ENCODE measurements at places on chromosomes 3 and 15. TPM values are rescaled to one million over a fixed set of nuclear protein-coding genes. Genes with fewer than 3 reads are reported as not detected.

Gene CGNL1
- 7.9 TPM for total RNA-seq

DNA sequence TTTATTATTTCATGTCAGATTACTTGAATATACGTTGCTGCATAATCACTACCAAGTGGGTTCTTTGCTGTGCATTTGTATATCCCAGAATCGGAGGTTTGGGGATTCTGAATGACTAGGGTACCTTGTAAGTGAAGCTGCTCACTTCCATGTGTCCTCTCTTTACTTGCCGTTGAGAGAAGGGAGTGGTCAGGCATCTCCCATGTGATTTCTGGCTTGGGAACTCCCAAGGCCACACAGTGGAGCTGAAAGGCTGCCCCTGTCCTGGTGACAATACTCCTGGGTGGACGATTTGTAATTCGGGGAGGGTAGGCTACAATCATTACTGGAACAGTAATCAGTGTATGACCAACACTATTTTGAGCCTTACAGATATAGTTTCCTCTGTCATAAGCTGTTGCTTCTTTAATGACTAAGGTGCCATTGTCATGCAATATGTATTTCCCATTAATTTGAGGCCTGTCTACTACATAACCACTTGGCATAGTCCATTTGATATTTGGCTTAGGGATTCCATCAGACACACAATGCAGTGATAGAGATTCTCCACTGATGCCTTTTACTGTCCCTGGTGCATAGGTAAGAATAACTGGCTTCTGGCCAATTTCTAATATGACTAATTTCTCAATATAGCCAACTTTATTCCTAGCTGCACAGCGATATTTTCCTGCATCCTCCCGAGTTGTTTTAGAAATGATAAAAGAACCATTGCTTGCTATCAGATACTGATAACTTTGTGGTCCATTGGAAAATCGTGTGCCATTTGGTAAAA, 24.0 kb downstream of the IGSF10 start:
- DNase-seq: no peak

DNA sequence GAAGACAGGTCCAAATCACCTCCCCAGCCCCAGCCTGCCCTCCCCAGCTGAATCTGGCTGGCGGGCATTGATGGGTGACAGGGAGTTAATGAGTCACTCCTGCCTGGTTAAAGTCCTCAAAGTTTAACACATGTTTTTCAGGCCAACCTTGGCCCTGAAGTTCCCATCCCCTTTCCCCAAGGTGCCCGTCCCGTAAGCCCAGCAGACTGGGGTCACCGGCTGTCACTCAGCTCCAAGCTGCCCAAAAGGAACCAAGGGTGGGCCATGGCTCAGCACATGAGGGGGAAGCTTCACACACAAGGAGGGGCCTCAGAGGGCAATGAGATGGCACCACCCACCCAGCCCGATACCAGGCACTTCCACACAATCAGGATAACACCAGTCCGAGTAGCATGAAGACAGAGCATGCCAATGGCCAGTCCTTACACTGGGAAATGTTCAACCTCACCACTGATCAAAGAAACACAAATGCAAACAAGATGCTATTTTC, 10.2 kb upstream of the KLF15 start:
- peak; percentile 56 for DNase-seq

Gene CTXN2
- total RNA-seq: 0.06 TPM

DNA sequence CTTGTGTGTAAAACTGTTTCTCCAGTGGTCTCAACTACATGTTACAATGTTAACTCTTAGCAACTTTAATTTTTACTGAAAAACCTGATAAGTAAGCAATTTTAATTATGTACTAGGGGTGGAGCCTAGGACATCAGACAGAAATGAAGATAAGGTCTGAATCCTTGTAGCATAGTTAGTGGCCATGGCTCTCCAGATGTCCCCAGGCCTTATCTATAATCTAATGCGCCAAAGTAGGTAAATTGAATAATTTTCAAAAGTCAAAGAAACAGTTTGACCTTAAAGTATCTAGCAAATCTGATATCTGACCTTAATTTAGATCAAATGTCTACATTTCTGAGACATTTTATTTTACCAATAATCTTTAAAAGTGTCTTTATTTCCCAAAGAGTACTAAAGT, 8.2 kb downstream of the MAGEF1 start:
- DNase-seq: no peak

Gene SNX33
- 51.3 TPM for total RNA-seq

Gene ARL14
- total RNA-seq: 18.5 TPM

- DNase-seq: no peak
Observed at GRCh38 chr3:196974661-196975060, 6.0 kb upstream of the PIGZ start.

Gene IL17RD
- 11.7 TPM for total RNA-seq

GRCh38 chr3:61685755-61686154, 124.4 kb downstream of the PTPRG start:
- DNase-seq: no peak

Gene FBXL22
- total RNA-seq: 58.4 TPM

DNA sequence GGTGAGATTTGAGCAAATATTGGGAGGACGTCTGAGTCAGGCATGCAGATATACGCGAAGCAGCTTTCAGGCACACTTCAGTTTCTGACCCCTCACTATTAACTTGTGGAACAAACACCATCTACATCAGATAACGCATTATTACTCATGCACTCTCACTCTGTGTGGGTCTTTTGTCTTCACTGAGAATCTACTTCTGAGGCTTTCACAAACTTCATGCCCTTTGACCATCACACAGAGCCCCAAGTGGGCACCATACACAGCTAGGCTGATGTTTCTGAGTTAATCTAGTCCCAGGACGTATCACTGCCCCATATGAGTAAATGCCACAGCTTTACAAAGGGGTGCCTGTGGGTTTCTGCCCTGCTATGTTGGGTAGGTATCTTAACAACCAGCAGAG, 39.6 kb upstream of the IP6K2 start:
- no peak for DNase-seq

Gene ZXDC
- total RNA-seq: 34.6 TPM

- no peak for DNase-seq
Observed at GRCh38 chr15:101133181-101133460, 118.7 kb downstream of the CHSY1 start.

DNA sequence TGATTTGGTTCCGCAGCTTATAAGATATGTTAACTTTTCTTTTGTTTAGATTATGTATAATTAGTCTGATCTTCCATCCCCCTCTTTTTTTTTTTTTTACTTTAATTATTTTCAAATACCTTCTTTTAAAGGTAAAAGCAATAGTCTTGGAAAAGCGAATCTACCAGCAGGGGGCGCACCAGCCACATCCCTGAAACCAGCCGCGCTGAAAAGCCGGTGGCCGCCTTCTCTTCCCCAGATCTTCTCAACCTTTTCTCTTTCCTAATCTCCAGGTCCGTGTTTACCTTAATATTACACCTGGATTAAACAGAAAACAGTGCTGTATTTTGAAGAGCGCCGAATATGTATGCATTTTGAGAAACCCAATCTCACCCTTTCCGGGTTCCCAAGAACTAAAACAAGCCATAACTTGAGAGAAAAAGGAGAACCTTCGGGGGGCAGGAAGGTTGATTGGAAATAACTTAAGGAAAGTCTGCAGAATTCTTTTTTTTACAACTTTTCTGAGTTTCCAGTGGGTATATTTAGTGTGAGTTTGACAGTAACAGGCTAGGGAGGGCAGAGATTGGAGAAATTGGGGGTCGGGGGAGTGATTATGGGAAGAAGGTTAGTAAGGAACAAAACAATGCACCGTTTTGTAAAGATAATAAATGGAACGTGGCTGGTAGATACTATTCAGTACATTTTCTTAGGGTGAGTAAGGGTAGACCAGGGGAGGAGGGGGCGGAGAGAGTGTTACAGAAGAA, 2.0 kb upstream of the SOX2 start:
- DNase-seq: peak; percentile 70

DNA sequence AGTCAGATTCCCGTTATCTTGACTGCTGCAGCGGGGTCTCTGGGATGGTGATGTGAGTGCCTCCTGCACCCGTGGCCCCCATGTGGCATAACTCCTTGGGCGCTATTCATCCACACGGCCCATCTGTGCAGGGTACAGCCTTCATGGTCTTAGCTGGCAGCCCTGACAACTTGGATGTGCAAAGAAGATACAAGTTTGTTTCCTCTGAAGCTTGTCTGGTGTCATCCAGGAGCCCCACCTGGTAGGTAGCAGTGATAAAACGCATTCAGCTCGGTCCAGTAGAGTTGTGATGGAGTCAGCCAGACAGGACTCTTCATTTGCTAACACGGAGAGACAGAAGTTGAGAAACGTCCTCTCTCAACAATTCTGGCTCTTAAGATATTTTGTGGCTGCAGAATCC, 53.3 kb downstream of the CORO2B start:
- DNase-seq: no peak

- no peak for DNase-seq
Observed at GRCh38 chr3:128318275-128318941, 148.3 kb downstream of the DNAJB8 start.

DNA sequence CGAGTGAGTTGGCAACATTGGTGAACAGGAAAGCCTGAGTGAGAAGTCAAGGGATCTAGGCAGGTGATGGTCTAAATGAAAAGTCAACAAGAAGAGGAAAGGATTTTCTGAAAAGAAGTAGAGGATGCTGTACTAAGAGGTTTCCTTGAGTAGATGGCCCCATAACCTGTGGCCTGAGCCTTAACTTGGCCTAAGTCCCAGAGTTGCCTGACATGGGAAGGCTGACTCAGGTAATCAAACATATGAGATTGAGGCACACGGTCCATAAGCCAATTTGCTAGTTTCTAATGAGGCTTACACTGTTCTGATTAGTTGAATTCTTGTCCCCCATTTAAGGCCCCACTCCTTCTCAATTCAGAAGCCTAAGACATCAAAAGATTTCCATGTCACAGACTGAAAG, 262.5 kb upstream of the LMCD1 start:
- no peak for DNase-seq
